ENCODE measurements at places on chromosomes 13 and 19. TPM values are rescaled to one million over a fixed set of nuclear protein-coding genes. Genes with fewer than 3 reads are reported as not detected.
A peak's percentile ranks its signal among the peaks of the same experiment; 100 is the strongest.

DNA sequence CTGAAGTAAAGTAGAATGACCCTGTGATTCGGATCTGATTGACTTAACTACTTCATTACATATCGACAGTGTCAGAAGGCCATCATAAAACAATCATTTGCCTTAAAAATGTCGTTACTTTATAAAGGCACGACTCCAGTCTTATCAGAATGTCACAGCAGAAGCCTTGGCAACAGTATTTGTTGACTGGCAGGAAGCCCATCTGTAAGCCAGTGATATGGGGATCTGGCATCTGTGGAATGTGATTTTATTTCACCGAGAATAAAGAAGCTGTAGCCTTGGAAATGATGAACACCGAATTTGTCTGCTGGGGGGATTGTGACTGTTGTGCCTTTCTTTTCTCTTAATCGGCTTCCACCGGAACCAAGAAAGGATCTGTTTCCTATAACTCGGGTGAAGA, 362.5 kb downstream of the TDRD3 start:
- no peak for DNase-seq

DNA sequence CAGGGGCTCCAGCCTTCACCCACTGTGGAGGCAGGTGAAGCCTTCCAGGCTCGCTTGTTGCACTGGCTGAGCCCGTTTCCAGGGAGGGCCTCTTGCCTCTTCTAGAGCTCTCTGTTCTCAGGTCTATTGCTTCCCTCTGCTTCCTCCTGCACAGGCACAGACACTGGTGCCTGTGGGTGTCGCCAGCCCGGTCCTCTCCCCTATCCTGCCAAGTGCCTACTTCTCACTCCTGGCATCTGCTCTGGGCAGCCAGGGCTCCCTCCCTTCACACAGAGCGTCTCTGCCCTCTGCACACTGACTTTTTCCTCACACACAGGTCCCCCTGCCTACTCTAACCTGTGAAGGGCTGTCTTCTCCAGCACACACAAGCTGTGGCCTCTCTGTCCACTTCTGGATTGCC, 60.3 kb downstream of the SLC7A9 start:
- no peak for DNase-seq

The PCDH8 gene
- not detected for polyA plus RNA-seq

- DNase-seq, result no peak
Measured at GRCh38 chr19:17138937-17139598, 63.5 kb downstream of the MYO9B start.

DNA sequence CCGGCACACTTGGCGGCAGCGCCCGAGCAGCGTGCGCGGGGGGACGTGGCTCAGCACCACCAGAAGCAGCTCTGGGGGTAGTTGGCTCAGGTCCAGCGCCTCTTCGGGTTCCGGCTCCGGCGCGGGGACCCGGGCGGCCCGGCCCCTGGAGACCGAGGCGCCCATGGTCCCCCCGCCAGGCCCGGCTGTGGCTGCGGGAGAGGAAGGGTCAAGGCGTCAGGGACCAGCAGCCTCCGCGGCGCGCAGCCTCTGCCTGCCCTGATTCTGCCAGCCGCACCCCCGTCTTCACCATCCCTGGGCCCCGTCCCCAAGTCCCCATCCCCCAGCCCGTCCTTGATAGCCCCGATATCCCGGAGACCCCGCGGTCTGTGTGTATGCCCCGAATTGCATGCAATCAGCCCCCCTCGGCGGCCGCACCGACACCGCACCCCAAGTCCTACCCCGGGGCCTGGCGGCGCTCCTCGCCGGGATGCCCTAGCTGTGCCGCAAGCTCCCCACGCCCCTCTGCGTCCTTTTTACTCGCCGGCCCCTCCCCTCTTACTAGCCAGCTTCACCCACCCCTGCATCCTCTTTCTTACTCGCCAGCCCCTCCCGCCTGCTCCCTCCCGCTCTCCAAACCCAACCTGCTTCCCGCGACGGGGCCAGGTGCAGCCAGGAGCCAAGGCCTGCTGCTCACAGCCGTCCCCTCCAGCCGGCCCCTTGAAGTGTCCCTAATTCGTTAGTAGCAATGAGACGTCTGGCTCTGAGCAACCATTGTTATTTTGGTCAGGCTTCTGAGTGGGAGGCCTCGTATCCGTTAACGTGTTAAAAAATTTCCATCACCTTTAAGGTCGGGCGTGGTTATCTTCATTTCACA, at the start of gene FBXO27:
FBXO27 (minus strand) TSS at position 487 of the 856 bp plus-strand sequence; CDS start at position 165, 322 bp downstream.
- no peak for DNase-seq

The THSD1 gene
- polyA plus RNA-seq, result 6.0 TPM

DNA sequence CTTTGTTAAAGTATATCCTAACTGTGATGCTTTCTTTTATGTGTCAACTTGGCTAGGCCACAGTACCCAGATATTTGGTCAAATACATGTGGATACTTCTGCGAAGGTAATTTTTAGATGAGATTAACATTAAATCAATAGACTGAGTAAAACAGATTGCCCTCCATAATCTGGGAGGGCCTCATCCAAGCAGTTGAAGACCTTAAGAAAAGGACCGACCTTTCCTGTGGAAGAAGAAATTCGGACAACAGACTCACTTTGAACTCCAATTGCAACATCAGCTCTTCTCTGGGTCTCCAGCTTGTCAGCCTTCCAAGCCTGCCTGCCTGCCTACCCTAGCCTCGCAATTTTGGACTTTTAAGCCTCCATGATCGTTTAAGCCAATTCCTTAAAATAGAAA, 57.9 kb upstream of the DOCK9 start:
- no peak for DNase-seq

The RDH8 gene
- 0.40 TPM for polyA plus RNA-seq

GRCh38 chr19:50796128-50796633, 6.0 kb downstream of the ACP4 start:
- DNase-seq, result no peak

DNA sequence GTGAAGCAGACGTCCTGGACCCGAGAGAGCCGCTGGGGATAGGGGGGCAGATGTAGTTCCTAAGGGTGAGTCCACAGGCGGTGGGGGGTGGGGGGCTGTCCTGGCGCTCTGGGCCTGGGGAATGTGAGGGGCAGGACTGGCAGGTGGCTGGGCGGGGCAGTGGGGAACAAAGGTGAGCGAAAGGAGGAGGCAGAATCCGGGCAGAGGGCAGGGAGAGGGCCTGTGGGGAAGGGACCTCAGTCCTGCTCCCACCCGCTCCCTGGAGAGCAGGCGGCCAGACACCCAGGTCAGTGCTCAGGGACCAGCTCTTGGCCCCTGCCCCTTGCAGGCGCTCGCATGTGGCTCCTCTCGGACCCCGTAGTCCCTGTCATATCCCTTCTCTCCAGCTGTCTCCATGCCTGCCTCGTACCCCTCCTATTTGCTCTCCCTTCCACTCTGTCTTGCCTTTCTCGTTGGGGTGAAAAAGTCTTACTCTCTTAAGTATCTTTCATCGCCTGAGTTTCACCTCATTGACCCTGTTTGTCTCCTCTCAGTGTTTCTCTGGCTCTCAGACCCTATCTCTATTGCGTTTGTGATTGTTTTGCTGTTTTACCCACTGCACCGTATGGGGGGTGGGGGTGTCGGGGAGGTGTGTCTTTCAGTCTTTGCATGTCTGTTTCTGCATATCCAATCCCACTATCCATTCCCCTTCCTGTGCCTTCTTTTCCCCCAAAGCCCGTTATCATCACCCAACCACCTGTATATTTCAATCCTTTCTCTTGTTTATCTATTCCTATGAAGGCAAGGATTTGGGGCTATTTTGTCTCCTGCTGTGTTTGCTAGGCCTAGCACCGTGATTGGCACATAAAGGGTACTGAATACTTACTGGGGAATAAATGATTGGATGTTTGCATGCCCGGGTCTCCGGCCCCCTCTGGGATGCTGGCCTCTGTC, 5.8 kb downstream of the SPHK2 start:
- DNase-seq, result no peak

The FREM2 gene
- polyA plus RNA-seq, result 52.7 TPM

GRCh38 chr19:28878862-28879566, 333.9 kb downstream of the UQCRFS1 start:
- peak; percentile 79 for DNase-seq

The TRPC4 gene
- 7.9 TPM for polyA plus RNA-seq

- no peak for DNase-seq
Measured at GRCh38 chr19:20103091-20103740, 25.4 kb downstream of the ZNF90 start.

The MEIOSIN gene
- not detected for polyA plus RNA-seq

Data from left kidney (tissue), 8 donors.